Activated T-cell treated with anti-CD3 and anti-CD28 coated beads, Interleukin-2, amount 50 U/mL, for 24 hours (primary cell): ENCODE measurements at places on chromosomes 2 and 18.

DNA sequence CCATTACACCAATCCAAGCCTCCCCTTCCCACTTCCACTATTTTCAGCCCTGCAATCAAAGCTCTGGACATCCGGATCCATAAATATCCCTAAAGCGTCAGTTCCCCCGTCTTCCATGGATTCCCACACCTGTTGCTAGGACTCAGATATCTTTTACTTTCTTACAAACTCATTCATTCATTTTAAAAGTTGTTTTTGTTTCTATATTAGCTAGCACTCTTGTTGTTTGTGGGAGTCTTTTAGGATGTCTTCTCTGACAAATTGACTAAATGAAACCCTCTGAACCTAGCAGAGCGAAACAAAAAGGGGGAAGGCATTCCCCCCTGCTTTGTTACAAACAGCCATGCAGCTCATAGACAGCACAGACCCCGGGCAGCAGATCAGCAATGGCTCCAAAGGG, 9.0 kb upstream of the NBAS start:
- no peak for DNase-seq

DNA sequence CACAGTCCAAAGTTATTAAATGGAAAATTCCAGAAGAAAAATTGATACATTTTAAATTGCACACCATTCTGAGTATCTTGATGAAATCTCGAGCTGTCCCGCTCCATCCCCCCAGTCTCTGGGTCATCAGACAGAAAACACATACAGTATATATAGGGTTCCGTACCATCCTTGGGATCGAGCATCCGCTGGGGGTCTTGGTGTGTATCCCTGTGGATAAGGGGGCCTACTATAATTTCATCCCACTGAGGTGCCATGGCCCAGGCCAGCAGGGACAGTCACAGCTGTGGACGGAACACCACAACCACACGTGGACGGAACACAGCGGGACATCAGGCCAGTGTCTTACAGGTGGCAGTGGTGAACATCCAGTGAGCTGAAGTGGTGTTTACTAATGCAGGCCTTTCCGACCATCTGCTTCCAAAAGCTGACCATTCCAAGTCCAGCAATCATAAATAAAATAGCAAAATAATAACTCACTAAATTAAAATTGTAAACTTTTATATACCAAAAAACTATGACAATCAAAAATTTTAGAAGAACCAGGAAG, 14.0 kb downstream of the TWIST2 start:
- DNase-seq: no peak

- no peak for DNase-seq
Measured at GRCh38 chr2:5410991-5411700, 281.0 kb upstream of the SOX11 start.

- no peak for DNase-seq
Measured at GRCh38 chr2:181304011-181304844, 153.0 kb upstream of the ITGA4 start.

- no peak for DNase-seq
Measured at GRCh38 chr2:112795774-112796173, 11.5 kb upstream of the IL1A start.

- DNase-seq: no peak
Measured at GRCh38 chr2:166924967-166925366, 36.7 kb downstream of the XIRP2 start.

GRCh38 chr2:240464514-240465241, 29.2 kb downstream of the GPC1 start:
- no peak for DNase-seq
